ENCODE measurements at places on chromosomes 6 and 20.
A peak's percentile ranks its signal among the peaks of the same experiment; 100 is the strongest.

DNA sequence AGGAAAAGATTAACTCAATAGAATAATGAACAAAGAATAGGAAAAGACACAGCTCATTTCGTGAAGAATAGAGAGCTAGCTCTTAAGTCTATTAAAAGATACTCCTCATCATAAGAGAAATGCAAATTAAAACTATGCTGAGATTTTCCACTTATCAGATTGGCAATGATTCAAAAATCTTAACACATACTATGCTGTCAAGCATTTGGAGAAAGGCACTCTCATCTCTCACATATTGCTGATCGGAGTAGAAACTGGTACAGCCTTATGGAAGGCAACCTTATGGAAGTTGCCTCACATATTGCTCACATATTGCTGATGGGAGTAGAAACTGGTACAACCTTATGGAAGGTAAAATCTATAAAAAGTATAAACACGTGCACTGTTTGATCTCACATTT, 21.4 kb upstream of the PLAGL1 start:
- DNase-seq, result no peak

DNA sequence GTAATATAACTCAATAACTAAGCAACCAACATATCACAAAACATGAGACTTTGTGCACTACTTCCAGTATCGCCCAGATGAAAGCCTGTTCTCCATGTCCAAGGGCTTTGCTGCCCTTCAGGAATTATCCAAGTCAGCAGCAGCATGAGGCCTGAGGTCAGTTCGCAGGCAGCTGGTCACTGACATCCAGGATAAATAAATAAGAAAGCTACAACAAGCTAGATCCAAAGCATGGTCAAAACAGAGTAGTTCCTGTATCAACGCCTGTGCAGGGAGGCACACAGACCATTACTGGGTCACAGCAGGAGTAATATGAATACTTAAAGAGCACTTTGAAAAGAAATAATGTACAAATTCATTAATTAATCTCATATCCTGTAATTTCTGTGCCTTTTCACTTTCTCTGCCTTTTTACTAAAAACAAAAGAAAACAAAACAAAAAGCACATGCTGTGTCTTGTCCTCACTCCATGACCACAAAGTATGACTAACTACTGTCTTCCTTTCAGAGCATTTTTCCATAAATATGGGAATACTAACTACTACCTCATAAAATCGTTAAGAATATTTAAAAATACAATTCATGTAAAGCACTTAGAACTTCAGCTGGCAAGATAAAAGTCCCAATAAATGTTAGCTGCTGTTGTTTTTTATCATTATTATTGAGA, 374.9 kb upstream of the IRAK1BP1 start:
- DNase-seq, result peak; percentile 45

- DNase-seq, result no peak
Observed at GRCh38 chr6:15751721-15752350, 89.0 kb upstream of the DTNBP1 start.

- DNase-seq, result no peak
Observed at GRCh38 chr20:24236201-24236600, 233.2 kb upstream of the SYNDIG1 start.

DNA sequence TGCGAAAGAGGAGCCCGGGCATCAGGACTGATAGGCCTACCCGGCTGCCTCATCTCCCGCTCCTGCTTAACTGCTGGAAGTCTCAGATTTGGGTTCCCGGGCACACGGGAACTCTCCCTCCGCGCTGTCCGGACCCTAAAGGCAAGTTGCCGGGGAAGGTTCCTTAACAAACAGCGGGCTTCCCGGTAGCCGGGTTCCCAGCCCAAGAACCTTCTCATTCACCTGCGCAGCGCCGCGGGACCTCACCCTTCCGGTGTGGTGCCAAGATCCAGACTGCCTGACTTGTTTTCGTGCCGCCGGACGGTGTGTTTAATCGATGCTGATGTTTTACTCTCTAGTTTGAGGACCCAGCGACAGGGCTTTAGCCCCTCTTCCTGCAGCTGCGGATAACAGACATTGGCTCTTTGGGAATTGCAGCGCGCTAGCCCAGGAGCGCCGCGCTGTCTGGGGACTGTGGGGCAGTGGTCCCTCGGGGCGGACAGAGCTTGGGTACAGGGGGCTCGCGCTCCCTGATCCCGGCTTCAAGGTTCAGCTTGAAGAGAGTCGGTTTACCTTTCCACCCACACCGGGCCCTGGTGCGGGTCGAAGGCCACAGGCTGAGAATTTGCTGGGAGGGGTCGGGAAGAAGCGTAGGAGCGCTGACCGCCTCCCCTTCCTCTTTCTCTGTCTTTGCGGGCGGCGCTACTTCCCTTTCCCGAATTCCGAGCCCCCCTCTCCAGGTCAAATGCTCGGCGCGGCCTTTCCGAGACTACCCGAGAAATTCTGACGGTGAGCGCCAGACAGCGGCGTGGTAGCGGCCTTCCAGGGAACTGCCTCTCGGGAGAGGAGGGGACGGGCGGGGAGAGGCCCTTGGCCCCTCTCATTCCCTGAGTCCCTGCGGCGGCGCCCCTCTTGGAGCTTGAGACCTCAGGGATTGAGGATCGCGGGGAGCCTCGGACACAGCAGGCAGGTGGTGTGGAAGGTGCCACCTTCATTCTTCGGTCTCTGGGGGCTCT, 17.2 kb downstream of the ABT1 start:
- DNase-seq, result no peak

GRCh38 chr20:52748990-52749389, 223.2 kb upstream of the TSHZ2 start:
- no peak for DNase-seq

- DNase-seq, result no peak
Observed at GRCh38 chr20:5033566-5033965, 32.3 kb upstream of the SLC23A2 start.

GRCh38 chr6:2245877-2246863, 765 bp upstream of the GMDS start:
- peak; percentile 63 for DNase-seq

- no peak for DNase-seq
Observed at GRCh38 chr6:124056407-124057334, 253.0 kb downstream of the NKAIN2 start.

GRCh38 chr6:99458319-99458718, 33.2 kb upstream of the PNISR start:
- peak; percentile 66 for DNase-seq

DNA sequence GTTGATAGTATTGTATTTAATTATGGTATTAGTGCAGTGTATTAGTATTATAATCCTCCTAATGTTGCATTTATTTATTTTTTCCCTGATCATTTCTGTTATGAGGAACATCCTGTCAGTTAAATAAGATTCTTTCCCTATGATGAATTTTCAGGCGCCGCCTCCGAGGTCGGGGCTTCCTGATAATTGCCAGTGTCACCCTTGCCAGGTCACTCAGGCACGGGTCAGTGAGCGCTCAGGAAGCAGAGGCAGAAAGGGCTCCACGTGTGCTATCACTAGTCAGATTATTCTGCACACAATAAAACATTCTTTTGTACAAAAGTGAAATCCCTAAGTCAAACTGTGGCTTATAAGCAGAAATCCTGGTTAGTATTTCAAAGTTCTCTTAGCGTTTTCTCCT, 64.8 kb downstream of the TSHZ2 start:
- DNase-seq, result no peak

DNA sequence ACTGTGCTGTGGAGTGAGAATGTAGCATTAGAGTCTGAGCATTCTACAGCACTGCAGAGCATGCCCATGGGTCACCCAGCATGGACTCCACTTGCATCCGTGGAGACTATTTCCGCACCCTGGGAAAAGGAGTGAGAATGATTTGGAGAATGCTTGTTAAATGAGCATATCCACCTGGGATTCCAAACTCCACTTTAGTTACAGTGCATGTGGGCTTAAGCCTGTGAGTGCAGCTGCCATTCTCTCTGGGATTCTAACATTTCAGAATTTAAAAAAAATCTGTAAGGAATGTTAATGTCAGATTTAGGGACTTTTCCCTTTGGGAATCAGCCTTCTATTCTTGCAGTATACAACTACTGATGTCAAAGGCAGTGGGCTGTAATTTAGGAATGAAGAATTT, 33.4 kb downstream of the KIF25 start:
- DNase-seq, result no peak

DNA sequence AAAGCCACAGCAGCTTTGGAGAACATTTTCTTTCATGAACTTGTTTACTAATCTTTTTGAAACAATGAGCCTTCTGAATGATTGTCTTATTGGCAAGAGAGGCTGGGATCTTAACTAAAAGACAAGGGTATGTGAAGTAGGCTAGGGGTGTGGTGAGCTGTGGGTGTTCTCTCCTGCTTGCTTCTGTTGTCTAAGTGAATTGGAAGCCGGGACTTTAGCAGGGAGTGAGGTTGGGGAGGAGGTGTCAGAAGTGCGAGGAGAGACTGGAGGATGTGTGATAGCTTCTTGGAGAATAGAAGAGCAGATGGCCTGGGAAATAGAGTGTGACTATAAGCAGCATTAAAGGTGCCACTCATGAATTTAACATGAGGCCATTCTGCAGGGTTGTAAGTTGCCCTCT, 562.8 kb downstream of the UTRN start:
- DNase-seq, result no peak

DNA sequence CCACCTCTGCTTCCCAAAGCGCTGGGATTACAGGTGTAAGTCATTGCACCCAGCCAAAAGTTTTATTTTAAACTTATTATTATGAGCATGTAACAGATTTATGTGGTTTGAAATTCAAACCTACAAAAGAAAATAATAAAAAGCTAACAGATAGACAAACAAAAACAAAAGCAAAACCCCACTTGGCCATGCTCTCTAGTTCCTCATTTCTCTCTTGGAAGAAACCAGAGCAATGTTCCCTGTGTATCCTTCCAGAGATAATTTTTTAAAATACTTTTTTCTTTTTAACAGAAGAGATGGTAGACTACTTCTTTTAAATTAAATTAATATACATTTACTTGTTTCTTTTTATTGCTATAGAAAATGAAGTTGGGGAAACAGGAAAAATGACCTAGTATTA, 28.0 kb upstream of the SLC17A3 start:
- DNase-seq, result no peak

DNA sequence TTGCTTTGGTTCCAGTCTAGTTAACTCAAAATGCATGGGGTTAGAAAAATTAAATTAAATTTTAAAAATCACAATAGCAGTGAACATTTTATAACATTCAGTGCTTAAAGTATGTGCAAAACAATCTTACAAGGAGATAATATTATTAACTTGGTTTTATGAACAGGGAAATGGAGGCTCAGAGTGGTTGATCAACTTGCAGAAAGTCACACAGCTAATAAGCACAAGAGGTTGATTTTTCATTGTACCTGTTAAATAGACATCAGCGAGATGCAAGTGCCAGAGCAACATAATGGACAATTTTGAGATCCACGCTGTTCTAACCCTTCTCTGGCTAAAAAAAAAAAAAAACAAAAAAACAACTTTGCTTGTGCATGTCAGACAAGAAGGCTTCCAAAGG, 219.8 kb downstream of the TSHZ2 start:
- no peak for DNase-seq

DNA sequence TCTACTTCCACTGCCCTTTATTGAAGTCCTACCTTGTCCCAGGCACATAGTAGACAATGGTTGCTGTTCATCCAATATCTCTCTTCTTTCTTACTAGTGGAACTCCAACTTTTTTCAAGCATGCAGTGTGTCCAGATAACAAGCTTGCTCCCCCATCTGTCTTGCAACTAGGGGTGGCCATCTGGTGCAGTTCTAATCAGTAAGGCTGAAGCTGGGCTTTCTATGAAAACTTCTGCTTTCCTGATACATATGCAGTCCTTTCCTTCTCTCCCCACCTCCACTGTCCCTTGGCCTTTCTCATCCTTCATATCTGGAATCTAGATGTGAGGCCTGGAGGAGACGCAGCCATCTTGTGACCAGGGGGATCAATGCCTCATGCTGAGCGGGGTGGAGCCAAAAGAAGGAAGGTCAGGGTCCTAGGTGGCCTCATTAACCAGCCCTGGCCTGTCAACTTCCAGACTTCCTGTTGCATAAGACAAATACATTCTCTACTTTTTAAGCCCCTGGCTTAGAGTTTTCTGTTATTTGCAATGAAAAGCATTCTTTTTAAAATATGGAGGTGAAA, 59.6 kb upstream of the ZFP64 start:
- no peak for DNase-seq

DNA sequence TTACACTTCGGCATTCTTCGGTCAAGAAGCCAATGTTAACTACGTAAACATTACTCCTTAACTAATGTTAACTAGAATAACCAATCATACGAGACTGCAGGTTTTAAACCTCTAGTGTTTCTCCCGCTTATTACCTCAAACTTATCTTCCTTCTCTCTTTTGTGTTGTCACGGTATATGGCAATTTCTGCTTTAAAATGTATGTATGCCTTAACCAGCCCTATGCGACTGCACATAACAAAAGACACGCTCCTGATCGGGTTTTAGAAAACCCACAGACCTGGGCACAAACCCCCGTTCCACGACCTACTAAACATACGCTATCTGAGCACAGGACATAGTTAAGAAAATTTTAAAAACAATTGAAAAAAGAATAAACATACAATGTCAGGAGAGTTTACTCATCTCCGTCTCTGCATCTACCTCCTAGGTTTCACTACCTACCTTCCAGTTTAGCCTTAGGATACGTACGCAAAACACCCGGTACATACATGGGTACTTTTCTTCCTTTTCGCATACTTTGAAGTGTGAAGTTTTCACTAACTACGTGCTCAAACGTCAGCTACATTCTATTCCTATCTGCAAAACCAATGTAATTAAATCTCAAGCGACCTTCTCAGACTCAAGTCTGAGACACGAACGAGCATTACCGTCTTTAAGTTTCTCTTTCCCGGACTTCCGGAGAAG, 1.1 kb downstream of the CD164 start:
- peak; percentile 38 for DNase-seq

DNA sequence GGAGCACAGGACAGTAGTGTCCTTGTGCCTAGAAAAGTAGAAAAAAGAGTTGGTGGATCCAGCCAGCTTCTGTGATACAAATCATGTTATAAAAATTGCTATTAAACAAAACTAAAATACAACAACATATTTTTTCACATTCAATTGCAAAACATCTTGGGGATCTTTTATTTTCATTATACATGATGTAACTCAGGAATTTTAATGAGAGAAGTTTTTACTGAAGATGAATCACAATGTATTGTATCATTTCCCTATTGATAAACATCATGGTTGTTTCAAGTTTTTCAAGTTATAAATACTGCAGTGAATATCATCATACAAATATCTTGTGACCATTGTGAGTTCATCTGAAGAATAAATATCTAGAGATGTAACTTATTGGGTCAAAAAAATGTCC, 608.0 kb downstream of the PHF3 start:
- no peak for DNase-seq

DNA sequence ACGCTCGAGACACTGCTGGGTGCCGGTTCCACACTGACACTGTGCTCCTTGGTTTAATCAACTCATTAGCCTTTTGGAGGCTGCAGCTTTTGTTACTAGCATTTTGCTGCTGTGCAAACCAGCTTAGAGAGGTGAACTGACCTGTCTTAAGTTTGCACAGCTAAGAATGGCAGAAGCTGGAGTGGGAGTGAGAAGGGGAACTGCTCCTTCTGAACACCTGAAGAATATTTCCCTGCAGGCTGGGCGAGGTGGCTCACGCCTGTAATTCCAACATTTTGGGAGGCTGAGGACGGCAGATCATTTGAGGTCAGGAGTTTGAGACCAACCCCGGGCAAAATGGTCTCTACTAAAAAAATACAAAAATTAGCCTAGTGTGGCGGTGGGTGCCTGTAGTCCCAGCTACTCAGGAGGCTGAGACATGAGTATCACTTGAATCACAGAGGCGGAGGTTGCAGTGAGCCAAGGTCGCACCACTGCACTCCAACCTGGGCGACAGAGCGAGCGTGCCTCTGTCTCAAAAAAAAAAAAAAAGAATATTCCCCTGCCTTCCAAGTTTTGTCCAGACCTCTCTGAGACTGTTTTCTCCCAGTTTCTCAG, 5.0 kb downstream of the CEBPB start:
- DNase-seq, result peak; percentile 27

All from ELR (cell line).